Eye (tissue), 1 donor: ENCODE measurements at places on chromosomes 2 and 18.

DNA sequence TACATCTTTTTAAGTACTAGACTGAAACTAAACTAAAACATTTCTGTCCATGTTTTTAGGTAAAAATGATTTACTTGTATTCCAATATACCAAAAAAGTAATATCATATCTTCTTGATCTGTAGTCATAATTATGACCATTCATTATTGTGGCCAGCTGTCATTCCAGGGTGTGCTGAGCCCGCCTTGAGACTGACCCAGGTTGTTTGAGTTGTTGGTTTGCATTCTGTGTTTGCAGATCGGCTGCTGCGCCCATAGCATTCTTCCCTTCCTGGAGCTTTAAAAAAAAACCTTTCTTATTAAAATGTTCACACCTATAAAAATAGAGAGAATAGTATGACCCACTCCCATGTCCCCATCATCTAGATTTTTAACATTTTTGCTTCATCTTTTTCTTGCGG, 101.9 kb downstream of the PRKCE start:
- no peak for DNase-seq

DNA sequence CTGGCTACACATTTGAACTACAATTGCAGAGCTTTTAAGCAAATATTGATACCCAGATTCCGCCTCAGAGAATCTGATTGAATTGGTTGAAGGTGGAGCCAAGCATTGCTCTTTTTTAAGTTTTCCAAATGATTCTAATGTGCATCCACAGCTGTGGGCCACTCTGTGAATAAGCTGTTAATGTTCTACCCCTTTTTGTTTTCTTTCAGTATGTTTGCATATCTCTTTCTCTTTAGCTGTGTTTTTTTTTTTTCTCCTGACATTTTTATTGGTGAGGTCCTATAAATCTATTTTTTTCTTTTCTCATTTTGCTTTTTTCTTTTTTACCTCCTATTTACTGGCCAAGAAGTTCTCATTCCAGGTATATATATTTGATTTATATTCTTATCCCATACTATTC, 6.5 kb downstream of the SCN3A start:
- no peak for DNase-seq

- DNase-seq, result no peak
Measured at GRCh38 chr18:70028734-70029133, 81.1 kb upstream of the CD226 start.

- DNase-seq, result no peak
Measured at GRCh38 chr2:113173542-113174375, at the start of gene PSD4. Gene PSD4, plus strand, starts transcription at chr2:113173971. Its CDS starts 8,486 bp downstream, at chr2:113182457.

GRCh38 chr2:26658691-26659346, 17.7 kb upstream of the CIB4 start:
- no peak for DNase-seq

- DNase-seq, result no peak
Measured at GRCh38 chr2:70068119-70068518, 19.2 kb upstream of the PCBP1 start.

- no peak for DNase-seq
Measured at GRCh38 chr2:70830366-70830765, 5.2 kb downstream of the CD207 start.

- no peak for DNase-seq
Measured at GRCh38 chr2:152479282-152479681, 144.3 kb downstream of the FMNL2 start.

DNA sequence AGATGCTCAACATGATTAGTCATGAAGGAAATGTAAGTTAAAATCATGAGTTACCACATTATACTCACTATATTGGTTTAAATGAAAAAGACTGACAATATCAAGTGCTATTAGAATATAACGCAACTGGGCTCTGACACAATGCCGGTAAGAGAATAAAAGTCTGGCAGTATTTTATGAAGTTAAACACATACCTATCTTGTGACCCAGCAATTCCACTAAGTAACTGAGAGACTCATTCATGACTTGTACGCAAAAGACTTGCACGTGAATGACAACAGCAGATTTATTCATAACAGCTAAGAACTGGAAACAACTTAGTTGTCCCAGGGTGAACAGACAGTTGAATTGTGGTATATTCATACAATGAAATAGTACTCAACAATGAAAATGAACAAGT, 342.1 kb downstream of the SLC4A3 start:
- no peak for DNase-seq

- no peak for DNase-seq
Measured at GRCh38 chr2:128685841-128686496, 367.3 kb upstream of the HS6ST1 start.

- DNase-seq, result no peak
Measured at GRCh38 chr18:57480733-57481132, 45.6 kb downstream of the ONECUT2 start.

GRCh38 chr2:31219131-31219969, 2.0 kb upstream of the CAPN14 start:
- DNase-seq, result no peak

DNA sequence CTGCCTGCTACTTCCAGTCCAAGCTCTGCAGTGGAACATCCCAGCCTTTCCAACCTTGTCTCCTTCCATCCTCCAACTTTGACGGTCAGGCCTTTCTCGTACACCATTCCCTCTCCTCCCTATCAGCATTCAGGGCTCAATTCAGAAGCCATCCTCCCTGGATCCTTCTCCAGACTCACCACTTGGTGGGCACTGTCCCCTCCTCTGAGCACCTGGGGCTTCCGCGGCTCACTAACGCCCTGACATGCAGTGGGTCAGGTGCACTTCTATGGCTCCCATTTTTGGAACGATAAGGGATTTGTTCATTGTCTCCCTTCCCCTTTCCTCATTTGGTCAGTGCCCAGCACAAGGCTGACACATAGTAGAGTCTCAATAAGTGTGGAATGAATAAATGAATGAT, 56.7 kb downstream of the TNS1 start:
- DNase-seq, result no peak

DNA sequence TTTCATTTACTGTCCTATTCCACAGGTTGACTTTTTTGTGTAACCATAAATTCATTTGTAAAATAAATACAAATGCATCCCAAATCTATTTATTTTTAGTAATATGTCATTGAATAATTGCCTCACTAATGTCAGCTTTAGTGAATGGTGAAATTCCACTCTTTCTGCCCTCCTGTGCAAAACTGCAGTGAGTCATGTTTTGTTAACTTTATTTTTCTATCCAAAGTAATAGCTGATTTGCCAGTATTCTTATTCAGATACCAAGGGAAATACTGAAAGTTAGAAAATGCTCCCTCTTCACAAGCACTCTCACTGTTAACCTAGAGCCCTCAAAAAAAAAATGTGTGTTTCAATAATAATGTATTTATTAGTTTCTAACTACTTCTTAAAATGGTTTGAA, 322.8 kb downstream of the RIT2 start:
- no peak for DNase-seq

DNA sequence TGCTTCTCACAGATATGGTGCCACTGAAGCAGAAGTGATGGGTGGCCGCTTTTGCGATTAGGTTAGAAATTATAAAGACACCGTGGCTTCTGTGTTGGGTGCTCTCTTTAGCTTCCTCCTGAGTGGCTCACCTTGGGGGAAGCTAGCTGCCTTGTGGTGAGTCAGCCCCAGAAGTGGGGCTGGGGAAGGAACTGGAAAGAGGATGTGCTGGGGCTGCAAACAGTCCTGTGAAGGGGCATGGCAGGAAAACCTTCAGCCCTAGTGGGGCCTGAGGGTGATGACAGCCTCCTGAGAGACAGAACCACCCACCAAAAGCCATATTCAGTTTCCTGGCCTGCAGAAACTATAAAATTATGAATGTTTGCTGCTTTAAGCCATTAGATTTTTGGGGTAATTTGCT, 8.9 kb upstream of the ASB18 start:
- DNase-seq, result no peak

DNA sequence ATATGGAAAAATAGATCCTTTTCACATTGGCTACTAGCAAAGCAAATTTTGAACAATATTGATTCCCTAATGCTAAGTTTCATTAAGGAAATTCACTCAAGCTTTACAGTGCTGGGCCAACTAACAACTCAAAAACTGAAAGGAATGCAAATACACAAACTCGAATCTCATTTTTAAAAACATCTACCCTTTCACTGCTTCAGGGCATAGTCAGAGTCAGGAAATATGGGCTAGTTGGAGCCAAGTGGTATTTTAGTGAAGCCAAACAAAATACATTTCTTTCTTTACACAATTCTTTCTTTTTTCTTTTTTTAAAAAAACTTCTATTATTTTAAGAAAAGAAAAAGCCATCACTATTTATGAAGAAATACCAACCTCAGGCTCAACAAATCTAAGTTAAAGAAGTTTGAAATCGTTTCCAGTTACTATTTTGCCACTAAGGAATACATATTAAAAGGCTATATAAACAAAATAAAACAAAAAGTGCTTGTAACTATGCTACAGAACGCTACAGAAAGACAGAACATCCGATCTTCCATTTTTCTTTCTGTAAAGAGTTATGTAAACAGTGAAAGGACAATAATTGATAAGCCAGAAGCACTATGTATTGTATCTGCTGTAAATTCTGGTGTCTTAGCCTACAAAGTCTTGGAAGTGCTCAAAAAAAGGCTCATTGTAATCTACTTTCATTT, 113.6 kb upstream of the STK17B start:
- peak; percentile 28 for DNase-seq

GRCh38 chr18:56580026-56580425, 58.4 kb downstream of the TXNL1 start:
- no peak for DNase-seq

DNA sequence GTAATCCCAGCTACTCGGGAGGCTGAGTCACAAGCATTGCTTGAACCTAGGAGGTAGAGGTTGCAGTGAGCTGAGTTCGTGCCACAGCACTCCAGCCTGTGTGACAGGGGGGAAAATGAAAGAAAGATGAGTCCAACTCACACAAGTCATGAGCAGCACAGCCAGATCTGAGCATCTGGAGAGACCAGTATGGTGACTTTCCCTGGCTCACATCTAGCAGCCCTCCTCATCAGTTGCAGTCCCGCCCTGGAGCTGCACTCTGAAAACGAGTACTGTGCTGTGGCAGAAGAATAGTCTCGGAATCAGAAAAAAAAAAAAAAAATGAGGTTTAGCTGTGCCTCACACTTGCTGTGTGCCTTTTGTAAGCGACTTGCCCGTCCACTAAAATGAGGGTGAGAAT, 74.4 kb upstream of the TRIB2 start:
- peak; percentile 35 for DNase-seq

- no peak for DNase-seq
Measured at GRCh38 chr2:9467687-9468086, 6.7 kb upstream of the IAH1 start.

GRCh38 chr2:14752295-14752694, 119.8 kb downstream of the LRATD1 start:
- no peak for DNase-seq

GRCh38 chr2:233273120-233273519, 21.6 kb downstream of the ATG16L1 start:
- no peak for DNase-seq

- no peak for DNase-seq
Measured at GRCh38 chr2:239144713-239144999, 256.2 kb downstream of the HDAC4 start.

GRCh38 chr2:211176514-211177141, 620.2 kb downstream of the CPS1 start:
- peak; percentile 73 for DNase-seq

- DNase-seq, result peak; percentile 85
Measured at GRCh38 chr2:216015722-216016464, 2.5 kb upstream of the MREG start.

DNA sequence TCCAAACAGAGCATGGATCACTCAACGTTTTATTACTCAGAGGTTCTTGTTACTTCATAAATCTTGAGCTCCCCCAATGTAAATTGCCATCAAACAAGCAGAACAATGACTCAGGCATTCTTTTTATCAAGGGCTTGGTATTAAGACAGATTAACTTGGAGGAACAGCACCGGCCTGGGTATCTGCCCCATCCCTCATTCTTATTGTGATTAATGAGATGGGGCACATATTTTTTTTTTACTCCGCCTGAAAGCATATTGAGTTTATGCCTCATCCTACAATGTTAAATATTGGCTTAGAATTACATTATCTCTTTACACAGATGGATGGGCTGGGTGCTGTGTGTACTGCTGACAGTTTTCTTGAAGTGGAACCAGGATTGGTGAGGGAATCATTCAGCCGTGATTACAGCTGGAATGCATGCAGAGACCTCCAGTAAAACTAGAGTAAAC, 387.3 kb downstream of the CLIP4 start:
- peak; percentile 20 for DNase-seq

- DNase-seq, result no peak
Measured at GRCh38 chr2:233384015-233384414, 29.7 kb downstream of the DGKD start.
